NB4 (cell line): ENCODE measurements at places on chromosomes 2 and 18.

DNA sequence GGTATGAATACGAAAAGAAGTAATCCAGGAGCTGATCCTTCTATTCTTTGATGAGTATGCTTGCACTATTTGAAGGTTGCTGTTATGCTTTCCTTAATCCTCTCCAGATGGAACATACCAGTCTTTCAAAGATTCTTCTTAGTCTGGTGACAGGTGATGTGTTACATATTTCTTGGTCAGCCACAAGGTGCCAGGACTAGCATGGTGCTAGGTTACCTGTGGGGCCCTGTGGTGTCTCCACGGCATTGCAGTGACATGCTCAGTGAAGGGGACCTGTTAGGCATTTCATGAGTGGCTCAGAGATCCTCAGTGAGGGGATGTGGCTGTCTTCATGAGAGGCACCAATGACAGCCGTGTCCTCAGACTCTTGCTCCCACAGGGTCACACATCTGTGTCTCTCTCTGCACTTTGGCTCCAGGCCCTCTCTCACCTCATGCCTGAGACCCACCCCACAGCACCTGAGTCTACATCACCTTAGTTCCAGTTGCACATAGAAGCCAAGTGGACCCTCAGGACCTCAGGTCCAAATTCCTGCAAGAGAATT is 13.1 kb upstream of the RAB31 start:
- no peak for DNase-seq

GRCh38 chr2:229249536-229249935 is 21.6 kb downstream of the PID1 start:
- no peak for DNase-seq

GRCh38 chr2:46477925-46478324 is 1.4 kb upstream of the TMEM247 start:
- DNase-seq = no peak

DNA sequence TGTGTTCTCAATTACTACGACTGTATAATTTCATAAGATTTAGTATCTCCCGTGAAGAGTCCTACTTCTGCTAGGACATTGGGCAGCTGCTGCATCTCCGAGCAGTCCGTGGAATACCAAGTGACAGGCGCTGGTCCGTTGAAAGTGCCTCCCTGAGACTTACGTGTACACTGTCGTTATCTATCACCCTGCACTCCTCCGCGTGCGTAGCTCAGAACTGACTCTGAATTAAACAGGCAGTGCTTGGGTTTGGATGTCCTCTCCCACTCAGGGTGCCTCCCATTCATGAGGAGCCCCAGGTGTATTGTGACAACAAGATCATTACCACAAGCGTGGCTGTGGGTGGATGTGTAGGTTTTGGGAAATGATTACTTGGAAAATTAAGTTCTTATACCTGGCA is 148.4 kb downstream of the SH3RF3 start:
- DNase-seq = no peak

DNA sequence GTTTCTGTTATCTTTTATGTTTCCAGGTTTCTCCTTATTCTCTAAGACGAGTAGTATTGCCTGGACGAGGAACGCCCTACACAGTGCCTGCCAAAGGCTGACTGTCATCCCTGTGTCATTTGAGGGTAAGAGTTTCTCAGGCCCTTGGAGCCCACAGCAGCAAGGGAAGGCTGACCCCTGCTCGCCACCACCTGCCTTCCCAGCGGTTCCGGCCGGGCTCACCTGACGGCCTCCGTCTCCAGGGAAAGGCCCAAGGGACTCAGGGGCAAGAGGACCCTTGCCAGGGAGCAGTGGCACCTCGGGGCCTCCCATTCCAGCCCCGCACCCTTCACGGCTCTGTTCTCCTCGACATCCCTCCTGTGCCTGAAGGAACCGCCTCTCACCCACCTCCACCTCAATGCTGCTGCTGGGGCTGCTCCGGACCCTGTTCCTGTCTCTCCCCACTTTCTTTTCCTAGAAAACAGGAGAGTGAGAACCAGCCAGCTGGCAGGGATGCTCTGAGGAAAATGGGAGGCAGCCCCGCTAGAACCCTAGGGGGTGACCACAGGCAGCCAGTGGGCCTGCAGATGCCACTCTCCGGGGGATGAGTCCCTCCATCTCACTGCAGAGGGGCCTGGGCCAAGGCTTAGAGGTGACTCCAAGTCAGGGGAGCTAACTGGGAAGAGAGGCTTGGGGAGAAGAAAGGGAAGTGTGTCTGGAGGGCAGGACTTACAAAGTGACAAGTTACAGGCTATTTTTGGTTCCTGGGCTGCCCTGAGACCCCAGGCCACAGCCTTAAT is 1.9 kb downstream of the LIMS2 start:
- DNase-seq = peak; percentile 19

DNA sequence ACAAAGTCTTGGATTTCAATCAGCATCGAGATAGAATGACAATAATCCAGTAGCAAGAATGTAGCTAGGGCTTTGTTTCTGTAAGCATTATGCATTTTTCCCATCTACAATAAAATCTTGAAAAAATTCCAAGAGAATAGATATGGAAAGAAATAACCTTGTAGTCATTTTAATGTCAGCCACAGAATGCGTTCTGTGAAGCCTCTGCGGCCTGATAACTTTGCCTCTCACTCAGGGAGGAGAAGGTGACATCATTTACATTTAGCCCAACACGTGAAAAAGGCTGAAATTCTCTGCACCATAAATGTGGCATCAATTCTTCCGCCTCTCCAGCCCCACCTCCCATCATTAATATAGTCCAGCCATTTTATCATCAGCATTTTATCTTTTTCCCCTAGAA is 19.1 kb upstream of the DYNC1I2 start:
- no peak for DNase-seq

GRCh38 chr2:163191372-163191771 is 352.8 kb upstream of the KCNH7 start:
- peak; percentile 66 for DNase-seq

- DNase-seq = no peak
These were observed 271.9 kb upstream of the CXCR4 start for GRCh38 chr2:136389809-136390208.

DNA sequence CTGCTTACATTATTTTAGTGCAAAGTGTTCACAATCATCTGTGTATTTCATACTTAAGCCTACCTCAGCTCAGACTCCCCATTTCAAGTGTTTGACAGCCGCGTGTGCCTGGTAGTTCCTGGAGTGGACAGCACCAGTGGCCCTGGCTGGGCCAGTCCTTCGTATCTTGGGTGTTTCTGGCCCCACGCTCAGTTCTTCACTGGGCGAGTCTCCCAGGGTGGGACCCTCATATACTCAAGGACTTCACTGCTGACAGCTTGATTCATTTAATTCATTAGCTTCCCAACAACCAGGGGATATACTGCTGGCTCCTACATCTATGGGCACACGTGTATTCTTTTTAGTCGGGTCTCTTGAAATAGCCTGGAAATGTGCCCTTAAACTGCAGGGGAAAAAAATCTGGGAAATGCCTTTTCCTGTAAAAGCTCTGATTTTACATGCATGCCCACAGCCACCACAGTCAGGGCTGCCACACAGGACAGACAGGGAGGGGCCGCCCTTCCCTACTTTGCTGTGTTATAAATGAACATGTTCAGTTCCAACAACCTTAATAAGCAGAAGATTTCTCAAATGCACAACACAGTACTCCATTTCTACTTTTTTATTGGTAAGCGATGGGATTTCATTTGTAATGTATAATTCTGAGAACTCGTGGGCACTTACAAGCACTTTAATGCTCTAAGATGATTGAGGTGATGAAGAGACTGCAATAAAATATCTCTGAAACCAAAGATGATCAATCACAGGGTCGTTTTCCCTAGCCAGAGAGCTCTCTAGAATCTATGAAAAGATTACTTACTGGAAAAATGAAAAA is 205.5 kb upstream of the REV1 start:
- no peak for DNase-seq

- peak; percentile 31 for DNase-seq
These were observed 3.2 kb downstream of the MTHFD2 start for GRCh38 chr2:74201596-74201995.

DNA sequence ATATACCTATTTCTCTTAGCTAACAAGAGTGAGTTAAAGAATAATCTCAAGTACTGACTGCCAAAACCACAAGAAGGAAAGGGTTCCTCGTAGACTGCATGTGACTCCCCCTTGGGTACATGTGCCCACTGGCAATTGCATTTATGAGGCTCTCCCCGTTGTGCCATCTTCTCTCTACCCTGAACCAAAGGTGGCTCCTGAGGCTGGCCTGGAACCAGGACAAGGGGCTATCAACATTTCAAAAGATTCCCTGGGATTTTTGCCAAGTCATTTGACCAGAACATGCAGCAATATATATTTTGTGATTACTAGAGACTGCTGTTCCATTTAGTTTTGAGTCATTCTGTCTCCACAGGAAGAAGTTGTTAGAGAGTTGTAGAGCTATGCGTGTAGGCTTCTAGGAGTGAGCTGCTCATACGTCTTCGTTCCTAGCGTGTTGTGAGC is 45.8 kb downstream of the LAMA3 start:
- no peak for DNase-seq

DNA sequence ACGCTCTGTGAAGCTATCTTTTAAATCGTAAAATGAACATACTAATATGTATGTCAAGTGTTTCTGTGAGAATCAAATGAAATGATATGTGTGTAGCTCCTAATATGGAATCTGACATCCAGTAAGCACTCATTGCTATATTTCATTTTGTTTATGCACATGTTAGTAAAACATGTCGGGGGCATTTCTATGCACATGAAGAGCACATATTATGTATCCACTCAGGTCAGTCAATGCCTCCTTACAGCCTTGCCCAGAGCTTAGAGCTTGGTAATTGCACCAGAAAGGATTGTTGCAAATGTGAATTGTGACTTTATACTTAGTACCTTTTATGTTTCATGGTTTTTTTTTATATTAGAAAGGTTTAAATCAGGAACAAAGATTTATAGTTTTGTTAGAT is 463.7 kb upstream of the HNMT start:
- DNase-seq = no peak

DNA sequence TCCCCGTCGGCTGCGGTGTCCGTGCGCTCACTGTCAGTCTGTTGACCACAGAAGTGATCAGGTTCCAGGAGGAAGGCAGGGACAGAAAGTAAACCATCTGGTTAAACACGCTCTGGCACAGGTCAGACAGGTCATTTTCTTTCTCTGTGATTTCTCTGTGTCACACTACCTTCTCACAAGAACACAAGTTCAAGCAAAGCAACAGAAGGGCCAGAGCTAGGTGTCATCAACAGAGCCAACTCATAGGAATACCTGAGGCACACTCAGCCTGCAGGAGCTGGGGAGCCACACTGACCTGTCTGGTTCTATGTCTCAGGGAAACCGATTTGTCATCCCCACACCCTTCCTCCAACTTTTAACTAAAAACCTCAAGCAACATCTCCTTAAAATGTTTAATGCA is 115.1 kb upstream of the ZBTB14 start:
- DNase-seq = no peak

DNA sequence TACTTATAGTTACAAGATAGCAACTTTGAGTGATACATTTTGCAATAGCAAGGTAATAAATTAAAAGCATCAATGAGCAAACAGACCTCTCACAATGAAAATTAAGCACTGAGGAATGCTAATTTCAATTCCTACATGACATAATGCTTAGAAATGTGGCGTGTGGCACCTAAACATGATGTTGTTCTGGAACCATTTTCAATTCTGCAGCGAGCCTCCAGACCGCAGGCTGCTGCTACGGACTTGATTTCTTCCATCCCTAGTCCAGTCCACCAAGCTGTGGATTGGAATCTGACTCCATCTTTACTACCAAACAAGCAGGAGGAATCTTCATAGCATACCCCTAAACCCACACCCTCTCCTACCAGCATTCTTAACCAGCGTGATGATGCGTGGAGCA is 58.7 kb upstream of the ZNF397 start:
- no peak for DNase-seq

GRCh38 chr2:37976411-37976810 is 51.3 kb downstream of the RMDN2 start:
- no peak for DNase-seq

DNA sequence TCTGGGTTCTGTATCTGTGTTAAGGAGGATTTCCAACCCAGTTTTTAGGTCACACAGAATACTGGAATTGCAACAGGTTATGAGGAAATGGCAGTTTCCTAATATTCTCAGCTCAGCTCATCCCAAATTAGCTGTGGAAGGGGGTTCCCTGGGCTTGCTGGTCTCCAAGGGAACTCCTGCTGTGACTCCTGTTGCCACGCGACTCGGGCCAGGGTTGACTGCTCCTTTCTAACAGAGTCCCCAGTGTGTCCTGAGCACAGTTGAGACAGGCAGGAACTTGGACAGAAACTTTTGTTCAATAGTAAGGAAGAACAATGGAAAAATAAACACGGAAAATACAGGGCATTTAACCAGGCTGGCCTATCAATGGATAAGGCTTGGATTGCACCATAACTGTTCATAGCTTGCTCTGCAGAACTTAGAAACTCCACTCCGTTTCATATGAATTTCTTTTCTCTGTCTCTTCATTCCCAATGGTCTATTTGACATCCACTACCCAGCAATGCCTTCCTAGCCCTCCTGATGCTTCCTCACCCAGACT is 3.8 kb upstream of the ROCK2 start:
- DNase-seq = no peak

DNA sequence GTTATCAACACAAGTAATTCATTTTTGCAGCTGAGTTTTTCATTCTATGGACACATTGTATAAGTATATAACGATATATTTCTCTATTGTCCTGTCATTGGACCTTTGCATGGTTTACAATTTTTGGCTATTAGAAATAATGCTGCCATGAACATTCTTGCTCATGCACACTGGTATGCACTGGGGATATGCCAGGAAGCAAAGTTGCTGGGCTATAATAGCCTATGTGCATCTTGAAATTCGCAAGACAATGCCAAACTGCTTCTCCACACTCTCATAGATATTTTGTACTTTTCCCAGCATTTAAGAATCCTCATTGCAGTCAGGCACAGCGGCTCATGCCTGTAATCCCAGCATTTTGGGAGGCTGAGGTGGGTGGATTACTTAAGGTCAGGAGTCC is 852.6 kb upstream of the ID2 start:
- DNase-seq = no peak

- no peak for DNase-seq
These were observed 31.0 kb downstream of the KIF1A start for GRCh38 chr2:240789051-240789453.

- no peak for DNase-seq
These were observed 941 bp upstream of the SGO2 start for GRCh38 chr2:200525066-200525465.

DNA sequence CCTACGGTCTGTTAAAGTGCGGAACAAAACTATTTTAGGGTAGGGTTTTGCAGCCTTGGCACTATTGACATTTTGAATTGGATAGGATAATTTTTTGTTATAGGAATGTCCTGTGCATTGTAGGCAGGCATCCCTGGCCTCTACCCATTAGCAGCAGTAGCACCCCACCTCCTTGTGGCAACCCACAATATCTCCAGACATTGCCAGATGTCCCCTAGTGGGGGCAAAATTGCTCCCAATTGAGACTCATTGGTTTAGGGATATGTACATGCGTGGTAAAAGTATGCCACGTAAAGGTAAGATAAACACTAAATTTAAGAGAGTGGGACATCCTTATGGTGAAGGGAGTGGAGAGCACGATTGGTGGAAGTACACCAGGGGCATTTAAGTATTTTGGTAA is 4.6 kb downstream of the MIB1 start:
- DNase-seq = peak; percentile 32

DNA sequence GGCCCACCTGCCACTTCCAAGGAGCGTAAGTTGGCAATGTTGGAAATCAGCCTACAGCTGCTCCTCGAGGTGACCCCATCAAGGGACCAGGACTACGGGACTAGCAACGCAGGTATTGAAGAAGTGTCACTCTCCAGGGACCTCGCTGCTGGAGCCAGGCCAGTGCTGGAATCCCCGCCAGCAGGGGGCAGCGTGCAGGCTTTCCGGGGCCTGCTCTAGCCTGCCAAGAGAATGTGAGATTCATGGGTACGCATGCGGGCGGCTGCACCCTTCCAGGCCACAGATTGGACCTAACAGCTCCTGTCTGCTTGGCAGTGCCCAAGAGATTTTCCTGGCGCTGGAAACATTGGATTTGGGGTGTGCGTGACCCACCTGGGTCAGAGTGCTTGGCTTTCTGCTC is 182.8 kb upstream of the RAB12 start:
- DNase-seq = peak; percentile 40
